ENCODE measurements at places on chromosomes 13 and 19.

- DNase-seq: no peak
These were observed 147.7 kb upstream of the SOX1 start for GRCh38 chr13:111919286-111919685.

- no peak for DNase-seq
These were observed 479.6 kb downstream of the DIAPH3 start for GRCh38 chr13:59684105-59684504.

- DNase-seq: no peak
These were observed 44.7 kb downstream of the PLPP2 start for GRCh38 chr19:246551-246950.

GRCh38 chr13:76641056-76641455 lies 245.1 kb downstream of the KCTD12 start:
- DNase-seq: no peak

DNA sequence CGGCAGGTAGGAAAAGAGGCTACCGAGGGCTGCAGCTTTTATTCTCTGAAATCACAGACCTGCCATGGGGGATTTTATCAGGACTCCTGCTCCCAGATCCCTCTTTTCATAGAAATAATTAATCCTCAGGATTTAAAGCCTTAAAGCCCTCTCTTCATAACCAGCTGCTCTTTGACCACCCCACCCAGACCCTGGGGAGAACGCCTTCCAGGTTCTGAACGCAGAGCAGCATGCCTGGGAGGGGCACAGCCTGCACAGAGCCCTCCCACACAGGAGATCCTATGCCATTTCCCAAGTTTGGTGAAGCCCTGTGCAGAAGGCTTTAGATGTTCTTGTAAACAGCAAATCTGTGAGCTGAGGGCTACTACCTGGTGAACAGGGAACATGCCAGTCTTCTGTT lies 91.1 kb downstream of the STOML3 start:
- no peak for DNase-seq

GRCh38 chr13:60629158-60629557 lies 232.1 kb downstream of the TDRD3 start:
- DNase-seq: no peak

DNA sequence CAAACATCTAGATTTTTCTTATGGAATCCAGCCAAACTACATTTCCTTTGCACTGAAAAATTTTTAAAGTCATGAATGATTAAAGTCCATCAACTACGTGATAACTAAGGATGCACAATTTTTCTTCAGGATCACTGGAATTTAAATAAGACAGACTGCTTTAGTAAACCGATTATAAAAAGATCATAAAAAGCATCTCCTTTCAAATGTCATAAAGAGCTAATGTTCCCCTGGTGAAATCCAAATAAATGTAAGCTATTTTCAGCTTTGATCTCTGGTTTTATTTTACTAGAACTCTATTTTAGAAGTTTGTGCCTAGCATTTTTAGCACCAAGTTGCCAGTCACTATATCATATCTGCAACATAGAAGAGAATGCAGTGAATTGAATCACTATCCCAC lies 460.8 kb downstream of the RFC3 start:
- no peak for DNase-seq

- peak; percentile 42 for DNase-seq
These were observed 60.2 kb upstream of the RFC3 start for GRCh38 chr13:33757713-33758112.

- no peak for DNase-seq
These were observed 373 bp downstream of the TNFAIP8L1 start for GRCh38 chr19:4639531-4640246.

DNA sequence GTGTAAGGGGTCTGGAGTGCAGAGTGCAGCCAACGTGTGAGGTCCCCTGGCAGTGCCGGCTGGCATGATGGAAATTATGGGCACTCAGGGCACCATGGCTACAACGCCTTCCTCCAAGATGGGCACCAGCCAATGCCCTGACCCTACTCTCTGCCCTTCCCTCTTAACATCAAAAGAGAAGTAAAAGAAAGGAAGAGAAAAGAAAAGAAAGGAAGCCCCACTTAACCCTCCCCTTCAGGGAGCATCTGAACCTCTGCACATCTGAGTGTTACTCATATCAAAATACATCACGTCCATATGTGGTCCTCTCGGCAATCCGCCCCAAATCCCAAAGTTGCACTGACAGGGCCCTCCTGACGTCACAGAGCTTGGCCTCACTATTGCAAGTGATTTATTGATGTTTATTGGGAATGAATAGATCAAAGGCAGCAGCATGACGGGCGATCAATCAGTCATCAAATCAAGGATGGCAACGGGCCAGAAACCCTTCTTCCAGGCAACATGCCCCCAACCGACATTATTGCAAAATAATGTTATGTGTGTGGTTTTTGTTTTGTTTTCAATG lies 1.3 kb downstream of the TSHZ3 start:
- DNase-seq: no peak

DNA sequence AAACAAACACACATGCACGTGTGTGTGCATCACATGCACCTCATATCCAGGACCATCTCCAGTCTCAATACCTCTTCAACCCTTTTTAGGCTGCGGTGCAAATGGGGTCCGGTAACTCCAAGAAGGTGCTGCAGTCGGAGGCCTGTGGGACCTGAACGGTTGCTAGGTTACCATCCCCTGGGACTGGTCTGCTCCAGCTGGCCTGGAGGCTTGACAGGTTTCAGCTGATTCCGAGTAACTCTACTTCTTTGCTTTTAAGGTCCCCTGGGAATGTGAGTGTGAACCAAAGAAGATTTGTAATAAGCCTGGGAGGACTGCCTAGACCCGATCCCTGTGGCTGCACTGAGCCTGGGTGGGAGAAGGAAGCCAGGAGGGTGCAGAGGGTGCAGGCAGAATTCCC lies 117.5 kb downstream of the CCNA1 start:
- DNase-seq: no peak

GRCh38 chr13:36882829-36883390 lies 37.1 kb downstream of the SMAD9 start:
- DNase-seq: no peak

- DNase-seq: no peak
These were observed 125.2 kb downstream of the KDM4B start for GRCh38 chr19:5093948-5094718.

DNA sequence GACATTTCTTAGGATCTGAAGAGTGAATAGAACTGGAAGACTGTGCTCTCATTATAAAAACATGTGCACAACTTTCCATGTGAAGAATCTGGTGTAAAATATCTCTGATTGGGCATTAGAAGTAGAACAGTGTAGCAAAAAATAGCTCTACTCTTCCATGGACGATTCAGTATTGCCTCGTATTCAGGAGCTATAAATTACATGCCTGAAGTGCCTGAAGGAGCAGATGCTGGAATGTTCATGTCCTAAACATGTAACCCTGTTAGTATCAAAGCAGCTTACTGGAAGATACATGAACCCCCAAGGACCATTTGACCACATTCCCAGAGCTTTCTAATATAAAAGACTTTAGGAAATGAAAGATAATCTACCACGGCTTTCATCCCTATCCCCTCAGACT lies 528.9 kb downstream of the DACH1 start:
- no peak for DNase-seq

DNA sequence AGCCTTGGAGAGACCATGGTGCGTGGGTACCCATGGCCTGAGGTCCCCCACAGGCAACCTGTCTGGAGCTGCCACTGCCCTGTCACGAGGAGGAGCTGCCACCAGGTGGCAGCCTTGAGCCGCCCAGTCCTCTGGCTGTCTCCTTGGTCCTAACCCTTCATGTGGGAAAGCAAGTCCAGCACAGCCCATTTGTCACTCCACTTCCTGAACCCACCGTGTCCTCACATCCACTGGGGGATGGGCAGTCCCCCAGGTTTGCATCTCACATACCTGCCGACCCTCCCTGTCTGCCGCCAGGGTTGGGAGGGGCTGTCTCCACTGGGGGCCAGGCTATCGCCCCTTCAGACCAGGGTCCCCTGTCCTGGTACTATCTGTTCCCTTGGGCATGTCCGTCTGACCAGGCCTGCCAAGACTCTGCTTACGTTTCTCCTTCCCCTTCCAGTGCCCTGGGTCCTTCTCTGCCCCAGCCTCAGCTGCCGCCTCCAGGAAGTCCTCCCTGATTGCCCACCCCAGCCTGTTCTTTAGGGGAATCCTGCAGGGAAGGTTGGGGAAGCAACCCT lies 4.5 kb downstream of the FAM174C start:
- no peak for DNase-seq

DNA sequence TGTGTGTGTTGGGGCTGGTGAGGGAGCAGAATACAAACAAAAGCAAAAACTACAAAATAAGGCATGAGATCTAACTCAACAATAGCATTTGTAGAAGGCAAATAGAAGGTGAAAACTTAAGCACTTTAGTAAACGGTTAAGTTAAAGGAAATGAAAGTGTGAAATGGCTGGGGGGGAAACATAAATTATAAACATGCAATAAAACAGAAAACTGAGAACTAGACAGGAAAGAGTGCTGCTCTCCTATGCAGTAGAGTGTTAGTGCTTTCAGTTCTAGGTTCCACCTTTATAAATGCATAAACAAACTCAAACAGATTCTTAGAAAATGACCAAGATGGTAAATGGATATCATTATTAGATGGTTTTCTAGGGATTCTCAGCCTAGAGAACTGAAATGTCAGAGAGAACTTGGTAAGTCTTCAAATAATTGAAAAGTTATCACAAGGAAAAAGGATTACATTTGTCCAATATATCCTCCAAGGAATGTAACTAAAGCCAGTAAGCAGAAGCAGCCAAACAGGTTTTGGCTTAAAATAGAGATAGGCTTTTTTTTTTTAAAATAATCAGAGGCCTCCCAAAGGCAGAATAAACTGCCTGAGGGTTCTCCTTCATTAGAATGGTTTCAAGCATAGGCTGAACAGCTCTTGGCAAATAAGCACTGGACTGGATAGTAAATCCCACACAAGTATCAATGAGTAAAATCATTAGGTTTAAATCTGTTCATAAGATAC lies 23.3 kb downstream of the RBM26 start:
- DNase-seq: no peak

- DNase-seq: no peak
These were observed 14.7 kb upstream of the GRAMD1A start for GRCh38 chr19:34985249-34986022.

GRCh38 chr13:100673376-100673712 lies 1.3 kb downstream of the TMTC4 start:
- DNase-seq: no peak

DNA sequence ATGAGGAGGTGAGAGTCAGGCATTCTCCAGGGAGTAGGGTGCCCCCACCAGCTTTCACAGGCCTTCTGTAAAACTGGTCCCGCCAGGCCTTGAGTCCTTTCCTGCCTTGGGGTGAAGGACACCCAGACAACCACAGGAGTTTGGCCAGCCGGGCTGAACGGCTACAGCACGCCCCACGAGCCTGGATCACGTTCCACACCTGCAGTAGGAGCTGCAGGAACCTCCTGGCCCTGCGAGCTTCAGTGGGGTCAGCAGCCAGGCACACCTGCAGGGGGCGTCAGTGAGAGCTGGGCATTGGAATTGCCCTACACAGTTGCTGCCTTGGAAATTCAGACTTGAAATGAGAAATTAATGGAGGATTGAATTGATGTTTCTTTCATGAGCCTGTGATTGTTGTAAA lies 45.7 kb downstream of the COL4A2 start:
- DNase-seq: no peak

- peak; percentile 11 for DNase-seq
These were observed 222.4 kb downstream of the KCTD12 start for GRCh38 chr13:76663592-76664335.

DNA sequence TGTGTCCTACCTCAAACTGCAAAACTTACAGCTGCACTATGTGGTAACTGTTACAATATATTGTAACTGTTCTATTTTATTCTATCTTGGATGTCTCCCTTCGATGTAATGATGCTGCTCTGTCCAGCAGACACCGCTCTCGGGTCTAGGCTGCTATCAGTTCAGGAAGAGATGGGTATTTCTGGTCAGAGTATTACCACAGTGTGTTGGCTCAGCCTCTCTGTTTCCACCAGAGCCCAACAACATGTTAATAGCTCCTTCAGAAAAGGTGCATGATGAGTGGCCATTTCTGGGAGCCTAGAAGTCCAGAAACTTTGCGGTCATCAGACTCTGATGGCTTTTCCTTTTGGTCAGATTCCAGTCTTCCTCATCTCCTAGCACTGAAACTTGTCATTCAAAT lies 35.9 kb upstream of the IGFL1 start:
- no peak for DNase-seq

DNA sequence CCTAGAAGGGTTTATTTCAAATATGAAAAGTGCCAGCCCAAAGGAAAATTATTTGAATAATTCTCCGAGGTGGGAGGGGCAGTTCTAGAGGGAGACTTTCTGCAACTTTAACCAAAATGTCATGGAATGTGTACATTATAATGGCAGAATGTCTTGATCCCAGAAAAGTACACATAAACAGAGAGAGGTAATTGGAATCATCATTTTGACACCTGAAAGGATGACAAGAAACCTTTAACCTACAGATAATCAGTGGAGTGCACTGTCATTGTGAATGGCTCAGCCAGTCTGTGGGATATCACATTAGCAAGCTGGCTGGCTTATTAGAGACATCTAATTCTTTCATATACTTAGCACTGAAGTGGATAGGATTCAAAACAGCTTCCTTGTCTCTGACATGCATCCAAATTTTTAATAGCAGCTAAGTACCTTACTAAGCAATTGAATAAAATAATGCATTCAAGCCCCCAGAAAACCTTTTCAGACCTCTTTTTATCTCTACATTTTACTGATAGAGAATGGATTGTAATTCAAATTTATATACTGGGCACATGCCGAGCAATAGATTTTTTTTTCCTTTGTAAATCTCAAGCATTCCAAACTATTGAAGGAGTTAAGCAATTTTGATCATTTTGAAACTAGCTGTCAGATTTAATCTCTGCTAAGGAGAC lies 468.6 kb downstream of the COG6 start:
- DNase-seq: no peak

DNA sequence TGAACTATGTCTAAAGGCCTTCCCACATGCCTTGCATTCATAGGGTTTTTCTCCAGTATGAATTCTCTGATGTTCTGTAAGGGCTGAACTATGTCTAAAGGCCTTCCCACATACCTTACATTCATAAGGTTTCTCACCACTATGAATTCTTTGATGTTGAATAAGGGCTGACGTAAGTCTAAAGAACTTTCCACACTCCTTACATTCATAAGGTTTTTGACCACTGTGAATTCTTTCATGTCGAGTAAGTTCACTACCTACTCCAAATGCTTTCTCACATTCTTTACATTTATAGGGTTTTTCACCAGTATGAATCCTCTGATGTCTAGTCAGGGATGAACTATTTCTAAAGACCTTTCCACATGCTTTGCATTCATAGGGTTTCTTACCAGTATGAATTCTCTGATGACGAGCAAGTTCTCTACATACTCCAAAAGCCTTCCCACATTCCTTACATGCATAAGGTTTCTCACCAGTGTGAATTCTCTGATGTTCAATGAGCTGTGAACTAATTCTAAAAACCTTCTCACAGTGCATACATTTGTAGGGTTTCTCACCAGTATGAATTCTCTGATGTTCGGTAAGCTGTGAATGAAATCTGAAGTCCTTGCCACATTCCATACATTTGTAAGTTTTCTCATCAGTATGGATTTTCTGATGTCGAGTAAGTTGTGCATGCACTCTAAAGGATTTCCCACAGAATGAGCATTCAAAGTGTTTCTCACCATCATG lies 19.1 kb upstream of the ZNF260 start:
- DNase-seq: no peak

GRCh38 chr13:26061256-26061655 lies 9.4 kb upstream of the SHISA2 start:
- no peak for DNase-seq

- no peak for DNase-seq
These were observed 1.5 kb downstream of the ZNF235 start for GRCh38 chr19:44303320-44303719.

- DNase-seq: no peak
These were observed 25.5 kb downstream of the SMIM24 start for GRCh38 chr19:3454656-3455392.

- no peak for DNase-seq
These were observed 512 bp downstream of the MED4 start for GRCh38 chr13:48094404-48094780.
